ENCODE measurements at places on chromosomes 6 and 20.
A peak's percentile ranks its signal among the peaks of the same experiment; 100 is the strongest.

DNA sequence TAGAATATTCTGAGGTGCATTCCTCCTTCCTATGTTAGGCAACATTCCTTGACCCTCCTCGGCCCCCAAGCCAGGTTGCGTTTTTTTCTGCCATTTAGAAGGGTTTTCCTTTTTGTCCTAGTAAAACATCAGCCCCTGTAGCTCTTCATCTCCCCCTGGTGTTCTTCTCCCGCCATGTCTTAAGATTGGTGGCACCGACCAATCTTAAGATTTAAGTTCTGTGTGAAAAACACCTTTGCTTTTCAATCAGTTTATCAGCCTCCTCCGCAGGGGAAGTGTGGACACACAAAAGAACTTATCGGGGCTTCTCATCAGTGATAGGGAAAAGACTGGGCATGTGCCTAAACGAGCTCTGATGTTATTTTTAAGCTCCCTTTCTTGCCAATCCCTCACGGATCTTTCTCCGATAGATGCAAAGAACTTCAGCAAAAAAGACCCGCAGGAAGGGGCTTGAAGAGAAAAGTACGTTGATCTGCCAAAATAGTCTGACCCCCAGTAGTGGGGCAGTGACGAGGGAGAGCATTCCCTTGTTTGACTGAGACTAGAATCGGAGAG, 719 bp upstream of the EDN1 start:
- DNase-seq = peak; percentile 77

GRCh38 chr20:21106171-21107017, at the start of gene LINC00237:
LINC00237 (minus strand) TSS chr20:21106358.
- DNase-seq = no peak

GRCh38 chr20:31515775-31516107, 1.5 kb downstream of the HM13 start:
- DNase-seq = no peak

- no peak for DNase-seq
These were observed 141.6 kb upstream of the RREB1 start for GRCh38 chr6:6966127-6966526.

- no peak for DNase-seq
These were observed 7.2 kb upstream of the THEMIS start for GRCh38 chr6:127907960-127908640.

- DNase-seq = no peak
These were observed 26.6 kb downstream of the PYGB start for GRCh38 chr20:25274481-25274880.

DNA sequence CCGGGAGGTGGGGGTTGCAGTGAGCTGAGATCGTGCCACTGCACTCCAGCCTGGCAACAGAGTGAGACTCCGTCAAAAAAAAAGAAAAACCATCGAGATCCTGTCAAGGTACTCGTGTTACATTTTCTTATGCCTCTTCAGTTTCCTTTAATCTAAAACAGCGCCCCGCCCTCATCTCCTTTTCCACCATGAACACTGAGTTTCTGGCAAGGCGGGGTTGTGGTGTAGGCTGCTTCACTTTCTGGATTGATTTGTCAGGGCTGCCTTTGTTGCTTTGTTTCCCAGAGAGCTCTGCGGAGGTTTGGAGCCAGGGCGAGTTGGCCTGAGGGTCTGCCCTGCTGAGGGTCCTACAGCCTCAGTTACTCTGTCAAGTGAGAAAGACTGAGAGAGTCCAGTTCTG, 8.9 kb downstream of the ITPR3 start:
- no peak for DNase-seq

GRCh38 chr6:345747-346385, 45.7 kb upstream of the IRF4 start:
- no peak for DNase-seq

DNA sequence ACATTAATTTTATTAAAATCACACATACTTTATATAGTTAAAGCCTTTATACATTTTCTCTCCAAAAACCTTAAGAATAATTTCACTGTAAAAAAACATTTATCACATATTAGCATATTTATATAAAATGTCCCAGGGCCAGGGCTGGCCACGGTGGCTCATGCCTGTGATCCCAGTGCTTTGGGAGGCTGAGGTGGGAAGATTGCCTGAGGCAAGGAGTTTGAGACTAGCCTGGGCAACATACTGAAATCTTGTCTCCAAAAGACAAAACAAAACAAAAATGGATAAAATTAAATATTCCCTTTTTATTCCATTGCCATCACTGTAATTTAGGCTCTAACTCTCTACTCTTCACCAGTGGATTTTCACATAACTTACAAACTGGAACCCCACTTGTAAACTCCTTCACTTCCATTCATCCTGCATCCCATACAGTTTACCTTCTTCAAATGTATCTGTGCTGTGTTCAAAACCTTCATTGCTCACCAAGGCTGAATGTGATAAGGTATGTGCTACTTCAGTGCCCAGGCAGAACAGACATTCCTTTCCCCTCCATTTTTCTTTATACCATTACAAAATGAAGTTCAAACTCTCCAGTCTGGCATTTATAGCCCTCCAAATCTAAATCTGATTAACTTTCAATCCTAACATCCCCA, 42.9 kb upstream of the PIM1 start:
- no peak for DNase-seq

All from HuH-7 (cell line).